Pons (tissue), 1 donor: ENCODE measurements at places on chromosomes 2 and 18.

GRCh38 chr18:22015156-22015555, 154.2 kb upstream of the GATA6 start:
- DNase-seq: no peak

- no peak for DNase-seq
These were observed 7.5 kb upstream of the IL1A start for GRCh38 chr2:112791693-112792230.

DNA sequence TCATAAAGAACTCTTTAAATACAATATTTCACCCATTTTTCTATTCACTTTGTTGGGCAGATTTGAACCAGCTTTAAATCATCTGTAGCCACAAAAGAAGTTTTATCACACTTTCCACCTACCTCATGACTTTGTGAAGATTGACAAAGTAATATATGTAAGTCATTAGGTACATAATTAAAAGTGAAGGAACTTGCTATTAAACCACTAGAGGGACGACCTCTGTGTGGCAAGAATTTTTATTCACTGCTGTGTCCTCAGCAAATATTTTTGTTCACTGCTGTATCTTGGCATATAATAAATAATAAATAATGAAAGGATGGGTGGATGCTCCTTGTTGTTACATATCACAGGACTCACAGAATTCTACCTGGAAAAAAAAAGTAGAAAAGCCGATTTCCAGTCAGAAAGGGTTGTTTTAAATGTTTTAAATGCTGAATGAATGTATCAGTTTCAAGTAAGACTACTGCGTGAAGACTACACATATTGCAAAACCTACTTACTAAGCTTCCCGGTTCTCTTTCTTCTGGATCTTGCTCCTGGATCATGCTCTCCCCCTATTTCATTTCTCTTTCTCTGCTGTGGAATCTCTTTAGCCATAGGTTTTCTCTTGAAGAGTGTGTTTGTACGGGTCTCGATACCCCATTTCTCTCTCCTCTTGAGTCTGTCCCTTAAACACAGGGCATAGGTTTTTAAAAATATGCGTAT, 44.8 kb downstream of the KCMF1 start:
- no peak for DNase-seq

DNA sequence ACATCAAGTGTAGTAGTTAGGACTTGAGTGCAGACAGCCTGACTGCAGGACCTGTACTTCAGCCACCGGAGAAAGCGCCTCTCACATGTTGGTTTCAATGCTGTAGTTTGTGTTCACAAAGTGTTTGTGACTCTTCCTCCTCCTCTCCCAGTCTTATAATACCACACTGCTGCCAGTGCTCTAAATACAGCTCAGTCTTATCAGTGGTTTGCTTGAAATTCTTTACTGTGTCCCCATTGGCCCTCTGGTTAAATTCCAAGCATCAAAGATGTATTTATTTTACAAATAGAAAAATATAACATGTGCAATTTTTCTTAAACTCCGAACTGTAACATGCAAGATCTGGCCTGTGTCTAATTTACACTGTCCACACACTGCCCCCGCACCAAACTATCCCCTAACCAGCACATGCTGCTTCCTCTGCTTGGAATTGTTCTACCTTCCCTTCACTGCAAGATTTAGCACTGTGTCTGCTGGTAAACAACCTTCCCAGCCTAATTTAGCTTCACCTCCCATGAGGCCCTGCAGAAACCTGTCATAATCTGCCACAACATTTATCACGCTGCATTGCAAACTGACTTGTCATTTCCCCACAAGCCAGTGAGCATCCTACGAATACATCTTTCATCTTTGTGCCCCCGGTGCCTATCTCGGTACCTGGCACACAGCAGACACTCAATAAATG, 77.1 kb downstream of the SUMO1 start:
- no peak for DNase-seq

DNA sequence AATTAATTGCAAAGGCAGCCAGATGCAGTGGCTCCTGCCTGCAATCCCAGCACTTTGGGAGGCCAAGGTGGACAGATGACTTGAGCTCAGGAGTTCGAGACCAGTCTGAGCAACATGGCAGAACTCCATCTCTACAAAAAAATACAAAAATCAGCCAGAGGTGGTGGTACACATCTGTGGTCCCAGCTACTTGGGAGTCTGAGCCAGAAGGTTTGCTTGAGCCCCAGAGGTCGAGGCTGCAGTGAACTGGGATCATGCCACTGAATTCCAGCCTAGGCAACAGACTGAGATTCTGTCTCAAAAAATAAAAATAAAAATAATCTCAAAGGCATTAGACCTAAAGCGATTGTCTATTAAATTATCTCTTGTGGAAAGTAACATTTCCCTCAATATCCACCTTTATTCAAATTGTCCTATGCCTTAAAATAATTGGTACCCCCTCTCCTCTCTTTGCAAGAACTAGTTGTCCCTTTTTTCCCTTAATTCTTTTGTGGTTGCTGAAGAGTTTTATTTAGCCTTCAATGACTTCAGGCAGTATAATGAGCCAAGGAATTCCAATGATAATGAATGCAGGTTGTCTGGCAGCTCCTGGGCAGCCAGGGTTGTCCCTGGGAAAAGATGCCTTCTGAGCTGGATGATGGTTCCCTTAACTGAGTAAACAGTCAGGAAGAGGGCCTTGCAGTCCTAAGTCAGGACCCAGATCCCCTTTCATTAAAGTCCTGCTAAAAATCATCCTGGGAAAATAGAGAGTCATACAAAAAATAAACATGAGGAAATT, 32.2 kb downstream of the GPR75 start:
- DNase-seq: peak; percentile 52

DNA sequence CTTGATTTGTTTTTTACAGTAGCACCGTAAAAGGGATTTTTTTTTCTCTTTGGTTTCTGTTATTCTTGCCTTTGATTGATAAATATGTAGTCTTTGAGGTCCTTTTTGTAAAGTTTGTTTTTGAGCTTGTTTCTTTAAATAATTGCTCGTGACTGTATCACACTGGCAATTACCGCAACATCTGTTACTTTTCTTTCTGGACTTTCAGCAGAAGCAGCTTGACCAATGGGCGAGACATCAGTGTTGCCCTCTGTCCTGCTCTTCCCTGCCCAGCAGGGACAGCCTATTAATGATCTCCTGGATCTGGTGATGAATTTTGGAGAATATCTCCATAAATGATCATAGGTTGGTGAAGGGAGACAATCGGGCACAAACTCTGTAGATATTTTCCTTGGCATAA, 74.9 kb downstream of the TDRD15 start:
- DNase-seq: no peak

DNA sequence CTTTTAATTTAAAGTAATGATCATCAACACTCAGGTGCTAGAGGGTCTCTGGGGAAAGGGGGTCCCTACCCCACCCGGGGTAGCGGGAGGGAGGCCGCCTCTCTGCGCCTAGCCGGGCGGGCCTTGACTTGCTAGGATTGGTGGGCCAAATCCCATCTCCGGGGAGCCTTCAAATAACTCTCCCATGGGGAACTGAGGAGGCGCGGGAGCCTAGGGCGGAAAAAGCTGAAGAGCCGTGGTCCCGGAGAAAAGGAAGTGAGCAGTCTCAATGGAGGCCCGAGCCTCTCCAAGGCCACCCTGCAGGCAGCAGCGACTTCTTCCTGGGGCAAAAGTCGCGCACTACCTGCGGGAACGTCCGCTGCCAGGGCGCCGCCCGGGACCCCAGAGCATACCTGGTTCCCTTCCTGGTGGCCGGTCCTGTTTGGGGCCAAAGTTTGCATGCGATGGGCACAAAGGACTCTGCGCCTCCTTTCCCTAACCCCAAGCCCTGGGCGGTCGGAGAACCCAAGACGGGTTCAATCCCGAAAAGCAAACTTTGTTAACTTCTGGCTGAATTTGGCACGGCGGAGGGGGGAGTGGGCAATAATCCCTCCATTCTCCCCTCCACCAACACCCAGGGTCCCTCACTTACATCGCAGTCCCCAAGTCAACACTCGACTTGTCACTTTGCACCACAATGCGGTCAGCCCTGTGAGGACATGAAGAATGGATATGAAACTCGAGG, 13.6 kb downstream of the EN1 start:
- DNase-seq: no peak

DNA sequence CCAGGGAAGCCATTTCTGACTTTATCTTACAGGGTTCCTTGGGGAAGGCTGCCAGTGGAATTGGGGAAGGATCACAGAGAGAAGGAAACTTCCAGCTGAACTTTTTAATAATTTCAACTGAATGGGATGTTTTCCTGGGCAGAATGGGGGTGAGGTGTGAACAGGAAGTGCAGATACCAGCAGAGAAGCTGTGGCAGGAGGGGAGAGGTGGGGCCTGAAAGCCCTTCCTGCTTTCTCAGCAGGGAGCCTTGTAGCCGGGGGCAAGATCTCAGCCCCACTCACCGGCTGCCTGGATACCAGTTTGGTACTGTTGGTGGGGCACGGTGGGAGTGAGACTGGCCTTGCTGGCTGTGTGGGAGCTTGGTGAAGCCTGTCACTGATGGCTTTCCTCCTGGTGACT, 170.5 kb downstream of the ZBTB7C start:
- no peak for DNase-seq

GRCh38 chr2:11829947-11830707, 83.7 kb downstream of the LPIN1 start:
- peak; percentile 82 for DNase-seq

GRCh38 chr2:110946902-110947301, 173.8 kb upstream of the BCL2L11 start:
- DNase-seq: no peak

GRCh38 chr18:47615043-47615442, 315.4 kb downstream of the SMAD2 start:
- DNase-seq: no peak

GRCh38 chr18:49970319-49970718, 157.0 kb upstream of the ACAA2 start:
- DNase-seq: no peak

DNA sequence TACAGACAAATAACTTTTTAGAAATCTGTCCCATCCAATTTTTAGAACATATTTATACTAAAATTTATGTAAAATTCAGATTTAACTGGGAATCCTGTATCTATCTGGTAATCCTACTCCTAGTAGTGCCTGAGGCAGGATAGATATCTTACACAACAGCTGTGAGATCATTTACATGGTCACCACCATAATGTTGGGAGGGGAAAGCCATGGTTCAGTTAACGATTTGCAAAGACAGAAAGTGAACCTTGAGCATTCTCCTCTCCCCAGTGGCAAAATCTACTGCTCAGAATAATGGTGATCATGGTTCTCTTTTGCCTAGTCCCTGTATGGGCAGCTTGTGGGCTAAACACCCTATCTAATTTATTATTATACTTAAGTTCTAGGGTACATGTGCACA, 7.7 kb upstream of the TMEM247 start:
- no peak for DNase-seq

DNA sequence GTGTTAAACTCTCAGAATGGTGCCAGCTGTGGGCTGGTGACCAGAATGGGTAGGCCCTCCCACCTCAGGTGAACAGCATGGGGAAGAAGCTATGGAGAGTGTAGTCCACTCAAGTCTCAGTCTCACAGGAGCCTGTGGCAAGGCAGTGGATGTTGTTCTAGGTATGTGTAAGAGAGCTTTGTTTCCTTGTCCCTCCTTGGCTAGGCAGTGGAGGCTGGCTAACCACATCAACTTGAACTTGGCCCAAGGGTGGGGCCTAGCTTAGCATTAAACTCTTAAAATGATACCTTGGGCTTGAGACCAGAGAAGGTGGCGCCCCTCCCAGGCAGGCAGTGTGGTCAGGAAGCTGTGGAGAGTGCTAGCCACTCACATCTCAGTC, 53.2 kb upstream of the SLC4A10 start:
- no peak for DNase-seq
